ENCODE measurements at places on chromosomes 2 and 18.

DNA sequence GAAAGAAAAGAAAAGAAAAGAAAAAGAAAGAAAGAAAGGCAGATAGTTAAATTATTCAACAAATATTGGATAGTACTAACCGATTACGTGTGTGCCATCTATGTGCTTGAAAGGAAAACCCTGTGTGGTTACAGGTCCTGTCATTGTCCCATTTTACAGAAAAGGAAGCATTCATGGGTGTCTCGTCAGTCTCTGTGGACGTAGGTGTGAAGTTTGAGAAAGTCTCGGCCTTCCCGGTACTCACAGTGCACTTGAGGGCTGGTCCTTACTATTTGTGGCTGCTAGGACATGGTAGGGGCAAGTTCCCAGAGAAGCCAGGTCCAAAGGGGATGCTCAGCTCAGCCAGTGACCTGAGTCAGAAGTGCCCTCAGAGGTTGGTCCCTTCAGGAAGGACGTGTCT is 19.3 kb downstream of the SH3YL1 start:
- DNase-seq: no peak

DNA sequence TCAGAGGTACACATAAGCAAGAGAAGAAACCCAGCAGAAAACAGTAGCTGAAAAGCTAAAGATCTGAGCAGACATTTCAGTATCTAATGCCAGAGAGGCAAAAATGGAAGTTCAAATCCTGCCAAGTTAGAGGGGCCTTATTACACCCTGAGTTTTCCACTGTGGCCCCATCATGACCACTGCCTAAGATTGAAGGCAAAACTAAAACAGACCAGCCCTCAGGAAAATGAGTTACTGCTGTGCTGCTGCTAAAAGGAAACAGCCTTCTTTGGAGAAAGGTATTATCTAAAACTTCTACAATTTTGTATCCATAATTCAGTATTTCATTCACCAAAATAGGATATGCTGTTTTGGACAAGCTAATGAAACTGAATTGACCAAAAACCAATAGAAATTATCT is 16.8 kb downstream of the PPP1CB start:
- no peak for DNase-seq

DNA sequence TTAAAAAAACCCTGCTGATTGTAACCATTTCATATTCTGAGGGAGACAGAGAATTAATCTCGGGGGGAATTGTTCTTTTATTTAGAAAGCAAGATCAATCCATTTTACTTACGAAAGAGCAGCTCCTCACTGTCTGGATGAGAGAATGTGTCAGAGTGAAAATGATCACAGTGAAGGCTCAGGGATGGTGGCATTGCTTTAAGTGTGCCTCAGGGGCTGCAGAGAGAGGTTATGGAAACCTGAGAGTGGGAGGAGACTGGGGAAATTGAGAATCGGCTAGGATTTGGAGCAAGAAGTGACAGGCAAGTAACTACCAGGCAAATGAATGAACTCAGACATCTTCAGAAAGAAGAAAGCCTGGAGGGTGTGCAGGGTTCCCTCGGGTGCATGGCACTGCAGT is 34.2 kb downstream of the MRPL35 start:
- no peak for DNase-seq

- no peak for DNase-seq
Observed at GRCh38 chr2:69916106-69916505, 1.2 kb downstream of the MXD1 start.

DNA sequence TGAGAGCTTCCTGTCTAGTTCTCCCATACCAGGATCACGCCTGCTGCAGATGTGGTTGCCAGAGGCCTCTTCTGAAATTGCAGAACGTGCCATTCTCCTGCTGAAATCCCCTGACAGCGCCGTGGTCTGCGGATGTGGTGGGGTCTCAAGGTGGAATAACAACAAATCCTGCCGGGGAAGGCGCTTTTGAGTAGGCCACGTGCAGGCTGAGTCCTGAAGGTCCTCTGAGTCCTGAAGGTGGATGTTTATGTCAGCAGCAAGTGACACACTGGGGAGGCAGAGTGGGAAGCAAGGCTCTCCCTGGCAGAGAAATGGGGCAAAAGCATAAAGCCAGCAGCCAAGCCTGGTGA is 241.4 kb downstream of the MYCN start:
- DNase-seq: no peak

DNA sequence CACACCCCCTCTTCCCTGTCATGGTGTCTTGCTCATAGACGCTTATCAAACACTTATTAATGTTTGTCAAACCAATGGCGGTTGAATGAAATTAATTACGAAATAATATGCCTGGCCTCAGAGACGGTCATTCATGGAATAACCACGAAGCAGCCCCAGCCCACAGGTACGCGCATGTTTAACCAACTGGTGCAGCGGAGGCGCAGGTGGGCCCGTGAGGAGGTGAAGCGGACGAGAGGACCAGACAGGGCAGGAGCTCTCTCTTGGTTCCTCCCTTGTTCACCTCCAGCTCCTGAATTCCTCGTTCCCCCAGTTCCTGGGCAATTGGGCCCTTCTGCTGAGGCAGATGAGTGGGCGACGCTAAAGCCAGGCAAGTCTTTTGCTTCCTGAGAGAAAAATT is 169.8 kb downstream of the TNS1 start:
- no peak for DNase-seq

All from smooth muscle cell of the brain vasculature (primary cell).